ENCODE measurements at places on chromosomes 12 and 14.

- DNase-seq, result no peak
Measured at GRCh38 chr12:3315201-3315661, 175.8 kb upstream of the PRMT8 start.

GRCh38 chr12:505221-505620, 45.5 kb downstream of the B4GALNT3 start:
- no peak for DNase-seq

GRCh38 chr14:65972346-65972870, 513.8 kb upstream of the CCDC196 start:
- DNase-seq, result no peak

GRCh38 chr14:102779084-102779462, 1.8 kb downstream of the TRAF3 start:
- DNase-seq, result no peak

Measured in NCI-H1694 (cell line).